Stimulated activated CD8-positive, alpha-beta memory T cell treated with anti-CD3 and anti-CD28 coated beads, Interleukin-2, amount 100 ng/mL, for 1 hour (primary cell): ENCODE measurements at places on chromosomes 1 and 21.

GRCh38 chr1:172928412-172928811 lies 122.3 kb downstream of the TNFSF18 start:
- no peak for DNase-seq

- no peak for DNase-seq
Measured at GRCh38 chr1:218344814-218345672, at the start of gene TGFB2. TSS of gene TGFB2 (plus strand) at chr1:218345336. CDS start at chr1:218346702, 1,366 bp downstream.

DNA sequence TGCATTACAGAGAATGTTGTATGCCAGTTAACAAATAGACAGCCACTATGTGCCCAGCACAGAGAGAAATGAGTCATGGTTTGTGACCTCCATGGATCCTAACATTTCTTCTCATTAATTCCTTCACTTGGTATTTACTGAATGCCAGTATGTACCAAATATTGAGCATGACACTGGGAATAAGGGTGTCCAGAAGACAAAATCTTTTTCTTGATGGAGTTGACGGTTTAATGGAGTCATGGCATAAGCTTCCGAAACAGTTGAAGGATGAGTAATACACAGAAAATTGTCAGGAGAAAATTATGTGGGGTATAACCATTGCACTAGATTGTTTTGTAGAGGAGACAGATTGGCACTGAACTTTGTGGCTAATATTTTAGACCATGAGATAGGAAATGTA lies 36.9 kb downstream of the PTGFR start:
- DNase-seq, result no peak

DNA sequence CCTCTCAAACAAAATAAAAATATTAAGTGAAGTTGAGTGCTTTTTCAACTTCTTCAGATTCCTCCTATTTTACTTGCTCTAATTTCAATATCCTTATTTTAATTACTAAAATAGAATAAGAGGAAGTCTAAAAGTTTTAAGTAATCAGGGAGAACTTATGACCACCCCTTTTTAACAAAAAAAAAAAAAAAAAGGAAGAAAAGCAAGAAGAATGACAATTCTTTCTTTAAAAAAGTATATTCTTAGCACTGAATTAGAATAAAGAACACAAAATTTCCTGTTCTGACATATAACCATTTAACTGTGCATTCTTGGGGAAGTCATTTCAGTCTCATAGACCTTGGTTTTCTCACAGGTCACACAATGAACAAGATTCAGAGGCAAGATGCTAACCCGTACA lies 46.8 kb downstream of the SAMSN1 start:
- DNase-seq, result no peak

GRCh38 chr1:41394959-41395956 lies 34.0 kb downstream of the FOXO6 start:
- no peak for DNase-seq

DNA sequence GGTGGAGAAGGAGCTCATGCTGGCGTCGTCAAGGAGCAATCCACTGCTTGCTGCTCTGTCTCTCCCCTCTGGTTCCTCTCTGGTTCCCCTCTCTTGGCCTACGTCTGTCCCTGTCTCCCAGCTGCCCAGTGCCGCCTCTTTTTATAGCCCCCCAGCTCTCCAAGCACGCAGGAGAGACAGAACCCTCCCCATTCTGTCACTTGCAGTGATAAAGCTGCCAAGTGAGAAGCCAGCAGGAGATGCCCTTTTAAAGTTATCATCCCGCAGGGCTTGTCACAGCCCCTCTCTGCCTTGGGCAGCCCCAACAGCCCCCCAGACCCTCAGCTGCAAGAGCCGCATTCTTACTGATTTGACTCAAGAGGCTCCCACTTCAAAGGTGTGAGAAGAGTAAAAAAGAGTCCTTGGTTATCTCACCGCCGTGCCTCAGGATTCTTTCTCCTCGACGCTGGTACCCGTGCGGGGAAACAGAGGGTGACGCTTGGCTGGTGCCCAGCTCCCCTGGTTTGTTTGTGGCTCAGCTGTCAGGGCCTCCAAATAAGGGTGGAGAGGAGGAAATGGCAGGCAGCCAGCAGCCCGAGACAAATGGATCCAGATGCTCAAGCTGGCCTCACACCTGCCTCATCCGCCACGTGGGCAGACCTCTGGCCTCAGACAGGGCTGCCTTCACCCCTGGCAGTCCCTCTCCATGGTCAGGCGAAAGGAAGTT lies at the start of gene NPPA:
Gene NPPA (minus strand): TSS at position 117 of the 706 bp plus-strand sequence. CDS start 99 bp downstream, at position 18.
- DNase-seq, result no peak

DNA sequence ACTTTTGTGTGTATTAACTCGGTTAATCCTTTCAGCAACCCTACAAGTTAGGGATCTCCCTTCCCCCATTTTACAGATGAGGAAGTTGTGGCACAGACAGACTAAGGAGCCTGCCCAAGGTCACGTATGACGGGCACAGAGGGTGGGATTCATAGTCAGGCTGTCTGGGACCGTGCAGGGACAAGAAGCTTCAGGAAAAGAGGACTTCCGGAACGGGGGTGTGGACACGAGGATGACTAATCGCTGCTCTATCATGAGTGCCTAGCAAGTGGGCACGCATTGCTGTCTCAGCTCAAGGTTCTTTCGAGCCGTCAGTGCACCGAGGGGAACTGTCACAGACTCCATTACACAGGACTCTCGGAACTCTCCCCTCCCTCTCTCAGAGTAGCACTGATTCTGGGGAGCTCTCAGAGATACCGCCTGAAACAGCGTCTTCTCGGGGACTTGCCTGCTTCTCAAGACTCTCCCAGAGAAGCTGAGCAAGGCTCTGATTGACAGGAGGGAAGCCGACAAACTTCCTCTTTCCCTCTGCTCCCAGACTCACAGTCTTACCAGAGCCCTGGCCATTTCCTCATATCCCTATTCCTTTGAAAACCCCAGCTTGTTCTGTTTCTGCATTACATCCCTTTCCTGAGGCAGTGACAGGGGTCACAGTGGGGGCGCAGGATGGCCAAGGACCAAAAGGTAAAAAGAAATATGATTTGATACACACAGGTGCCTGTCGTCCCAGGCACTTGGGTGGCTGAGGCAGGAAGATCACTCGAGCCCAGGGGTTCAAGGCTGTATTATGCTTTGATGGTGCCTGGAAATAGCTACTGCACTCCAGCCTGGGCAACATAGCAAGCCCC lies 14.4 kb downstream of the FHAD1 start:
- DNase-seq, result no peak

- no peak for DNase-seq
Measured at GRCh38 chr1:20358761-20359263, 68.1 kb downstream of the VWA5B1 start.

DNA sequence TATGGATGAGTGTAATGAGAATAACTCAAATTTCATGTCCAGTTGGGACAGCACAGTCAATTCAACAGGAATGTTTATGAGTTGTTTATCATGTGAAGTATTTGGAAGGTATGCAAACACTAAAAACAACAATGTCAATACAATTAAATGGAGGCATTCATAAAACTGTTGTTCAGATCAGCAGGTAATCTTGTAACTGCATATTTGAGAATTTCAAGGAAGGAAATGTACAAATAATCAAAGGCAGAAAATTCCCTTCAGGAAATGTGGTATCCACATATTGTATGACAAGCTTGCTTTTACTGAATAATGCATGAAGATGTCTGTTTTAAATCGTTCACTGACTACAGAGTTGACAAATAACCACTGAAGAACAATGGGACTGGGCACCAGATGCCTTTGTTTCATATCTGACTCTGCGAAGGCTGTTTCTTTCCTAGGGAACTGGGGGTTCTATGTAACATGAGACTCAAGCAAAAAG lies 198.3 kb downstream of the LTN1 start:
- DNase-seq, result no peak

- DNase-seq, result no peak
Measured at GRCh38 chr1:93584261-93585003, 97.2 kb downstream of the BCAR3 start.

DNA sequence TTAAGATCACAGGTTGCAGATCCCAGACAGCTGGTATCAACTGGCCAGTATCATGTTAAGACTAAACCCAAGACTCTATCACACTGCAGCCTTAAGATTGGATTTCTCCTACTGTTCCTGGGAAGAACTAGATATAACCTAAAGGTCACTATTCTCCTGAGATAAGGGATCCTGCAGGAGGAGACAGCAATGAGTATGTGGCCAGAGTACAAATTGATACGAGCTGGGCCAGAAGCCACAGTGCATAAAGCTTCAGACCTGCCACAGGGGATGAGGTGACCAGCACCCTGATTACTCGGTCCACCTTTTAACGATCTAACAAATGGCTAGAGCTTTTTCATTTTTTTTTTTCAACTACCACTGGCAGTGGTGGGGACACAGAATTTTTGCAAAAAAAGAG lies 31.0 kb downstream of the HSD3B1 start:
- DNase-seq, result no peak

- no peak for DNase-seq
Measured at GRCh38 chr1:55506740-55507577, 291.8 kb upstream of the USP24 start.

DNA sequence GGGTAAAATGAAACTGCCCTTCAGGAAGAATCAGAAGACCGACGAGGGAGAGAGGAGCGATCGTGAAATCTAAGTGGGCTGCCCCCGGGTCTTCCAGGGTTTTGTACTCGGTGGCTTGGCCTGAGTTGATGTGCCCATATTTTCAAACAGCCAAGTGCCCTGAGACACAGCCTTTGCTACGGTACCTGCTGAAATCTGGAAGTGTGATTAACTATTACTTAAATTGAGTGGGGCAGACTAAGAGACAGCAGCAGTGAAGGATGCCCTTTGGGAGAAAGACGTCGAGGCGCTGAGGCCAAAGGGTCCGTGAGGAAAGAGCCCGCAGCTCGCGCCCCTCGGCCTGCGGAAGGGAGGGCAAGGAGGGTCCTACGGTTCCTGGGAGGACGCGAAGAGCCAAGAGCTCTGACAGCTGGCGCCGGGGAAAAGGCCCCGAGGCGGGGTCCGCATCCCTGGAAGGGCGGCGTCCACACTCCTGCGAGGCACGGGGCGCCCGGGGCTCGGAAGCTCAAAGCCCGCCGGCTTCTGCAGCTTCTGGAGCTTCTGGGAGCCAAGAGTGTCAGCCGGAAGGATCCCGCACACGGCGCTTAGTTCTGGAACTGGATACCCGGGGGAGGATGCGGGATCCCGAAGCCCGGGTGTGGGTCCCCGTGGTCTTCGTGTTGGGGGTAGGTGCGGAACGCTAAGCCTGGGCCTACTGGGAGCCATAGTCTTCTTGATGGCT lies 15.4 kb upstream of the RNU1-4 start:
- DNase-seq, result no peak
